ENCODE measurements at places on chromosomes 3 and 15.

GRCh38 chr15:31345606-31346366 lies 19.2 kb downstream of the KLF13 start:
- DNase-seq, result no peak

DNA sequence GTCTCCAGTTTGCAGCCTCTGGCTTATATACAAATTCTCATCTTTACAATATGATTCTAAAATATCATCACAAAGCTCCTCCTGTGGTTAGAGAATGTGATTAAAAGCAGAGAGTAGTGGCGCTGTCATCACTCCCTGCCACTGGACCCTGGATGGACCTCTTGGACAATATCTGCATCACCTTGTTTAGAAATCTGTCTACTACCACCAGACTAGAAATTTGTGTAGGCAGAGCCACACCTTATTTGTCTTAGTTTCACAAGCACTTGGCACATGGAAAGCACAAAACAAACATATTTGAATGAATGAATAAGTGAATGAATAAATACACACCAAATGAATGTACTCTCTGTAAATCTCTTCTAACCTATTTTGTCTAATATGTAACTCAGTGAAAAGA lies 68.1 kb downstream of the IMPG2 start:
- no peak for DNase-seq

DNA sequence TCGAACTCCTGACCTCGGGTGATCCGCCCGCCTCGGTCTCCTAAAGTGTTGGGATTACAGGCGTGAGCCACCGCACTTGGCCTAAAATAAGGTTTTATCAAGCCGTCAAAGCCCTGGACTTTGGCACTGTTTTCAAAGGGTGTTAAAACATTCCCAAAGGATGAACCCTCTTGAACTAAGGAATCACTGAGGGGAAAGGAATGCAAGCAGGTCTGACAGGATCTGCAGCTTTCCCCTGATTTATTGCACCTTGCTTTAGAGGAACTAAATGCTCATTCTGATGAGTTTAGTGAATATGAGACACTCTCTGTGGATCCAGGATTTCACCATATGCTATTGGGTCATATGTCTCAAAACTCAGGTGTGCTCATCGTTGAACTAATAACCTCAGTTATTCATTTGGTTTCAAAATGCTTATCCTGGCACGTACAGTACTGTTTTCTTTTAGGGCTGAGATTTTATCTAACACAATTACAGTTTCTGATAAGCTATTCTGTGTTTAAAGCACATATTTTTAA lies 63.0 kb upstream of the TSC22D2 start:
- DNase-seq, result peak; percentile 66

DNA sequence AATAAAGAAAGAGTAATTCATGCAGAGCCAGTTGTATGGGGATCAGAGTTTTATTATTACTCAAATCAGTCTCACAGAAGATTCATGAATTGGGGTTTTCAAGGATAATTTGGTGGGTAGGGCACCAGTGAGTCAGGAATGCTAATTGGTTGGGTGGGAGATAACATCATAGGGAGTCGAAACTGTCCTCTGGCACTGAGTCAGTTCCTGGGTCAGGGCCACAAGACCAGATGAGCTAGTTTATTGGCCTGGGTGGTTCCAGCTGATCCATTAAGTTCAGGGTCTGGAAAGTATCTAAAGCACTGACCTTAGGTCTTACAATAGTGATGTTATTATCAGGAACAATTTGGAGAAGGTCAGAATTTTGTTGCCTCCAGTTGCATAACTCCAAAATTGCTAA lies 998.6 kb upstream of the EPHA6 start:
- DNase-seq, result no peak

- peak; percentile 73 for DNase-seq
Measured at GRCh38 chr3:184005941-184006507, 11.7 kb downstream of the ABCC5 start.

- no peak for DNase-seq
Measured at GRCh38 chr3:148464246-148464645, 233.5 kb upstream of the AGTR1 start.
